ENCODE measurements at places on chromosomes 7 and 10. TPM values are rescaled to one million over a fixed set of nuclear protein-coding genes. Genes with fewer than 3 reads are reported as not detected.

DNA sequence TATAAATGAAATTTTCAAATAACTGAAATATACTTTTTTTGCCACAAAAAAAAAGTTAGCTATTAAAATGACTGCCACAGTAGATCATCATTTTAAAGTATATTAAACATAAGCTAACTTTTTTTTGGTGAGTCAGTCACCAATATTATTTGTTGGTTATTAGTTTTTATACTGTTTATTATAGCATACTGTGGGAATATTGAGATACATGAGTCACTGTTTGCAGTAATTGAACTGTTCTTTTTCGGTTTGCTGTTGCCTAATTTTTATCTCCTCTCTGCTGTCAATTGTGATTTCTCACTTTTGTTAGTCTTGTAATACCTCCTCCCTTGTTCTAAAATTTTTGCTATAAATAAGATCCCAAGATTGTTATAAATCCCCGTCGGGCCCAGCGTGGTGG is 45.7 kb downstream of the BTAF1 start:
- DNase-seq = no peak

GRCh38 chr7:42236266-42236975 is 588 bp downstream of the GLI3 start:
- no peak for DNase-seq

- DNase-seq = no peak
Observed at GRCh38 chr10:72889391-72889831, 4.1 kb upstream of the OIT3 start.

DNA sequence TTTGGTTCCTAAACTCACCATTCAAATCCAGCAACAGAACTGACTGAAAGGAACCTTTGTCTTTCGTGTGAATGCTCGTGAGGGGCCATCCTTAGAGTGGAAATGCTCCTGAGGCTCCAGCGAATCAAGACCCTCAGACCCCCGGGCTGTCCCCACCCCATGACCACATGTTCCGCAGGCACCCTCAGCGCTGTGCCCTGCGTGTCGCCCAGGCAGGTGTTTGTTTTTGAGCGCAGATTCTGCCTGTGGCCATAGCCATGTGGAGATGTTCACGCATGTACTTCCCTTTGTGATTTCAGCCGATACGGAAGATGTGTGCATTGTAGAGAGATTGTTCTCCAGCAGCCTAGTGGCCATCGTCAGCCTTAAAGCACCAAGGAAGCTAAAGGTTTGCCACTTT is 24.2 kb downstream of the WIPI2 start:
- DNase-seq = no peak

DNA sequence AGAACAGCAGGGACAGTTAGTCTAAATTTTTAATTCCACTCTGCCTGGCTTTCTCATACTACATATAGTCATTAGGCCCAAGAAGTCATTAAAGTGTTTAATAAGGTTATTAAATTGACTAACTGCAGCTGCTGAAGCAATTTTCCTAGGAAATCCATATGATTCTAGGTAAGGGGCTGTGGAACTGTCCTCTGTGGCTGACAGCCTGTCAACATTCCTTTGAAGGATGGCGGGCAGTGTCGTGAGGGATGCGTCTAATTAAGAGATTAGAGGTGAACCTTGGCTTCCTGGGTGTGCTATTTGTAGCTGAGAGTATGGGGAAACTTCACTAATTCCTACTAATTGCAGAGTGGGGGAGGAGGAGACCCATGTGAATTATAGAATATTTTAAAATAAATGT is 64.6 kb downstream of the SNX10 start:
- DNase-seq = no peak

DENND2A gene
- 41.7 TPM for polyA plus RNA-seq

ANKRD61 gene
- polyA plus RNA-seq = 1.5 TPM
